Activated T-helper 1 cell treated with anti-CD3 and anti-CD28 coated beads, Interleukin-2, amount 50 U/mL, for 16 hours (primary cell): ENCODE measurements at places on chromosomes 6 and 20.

DNA sequence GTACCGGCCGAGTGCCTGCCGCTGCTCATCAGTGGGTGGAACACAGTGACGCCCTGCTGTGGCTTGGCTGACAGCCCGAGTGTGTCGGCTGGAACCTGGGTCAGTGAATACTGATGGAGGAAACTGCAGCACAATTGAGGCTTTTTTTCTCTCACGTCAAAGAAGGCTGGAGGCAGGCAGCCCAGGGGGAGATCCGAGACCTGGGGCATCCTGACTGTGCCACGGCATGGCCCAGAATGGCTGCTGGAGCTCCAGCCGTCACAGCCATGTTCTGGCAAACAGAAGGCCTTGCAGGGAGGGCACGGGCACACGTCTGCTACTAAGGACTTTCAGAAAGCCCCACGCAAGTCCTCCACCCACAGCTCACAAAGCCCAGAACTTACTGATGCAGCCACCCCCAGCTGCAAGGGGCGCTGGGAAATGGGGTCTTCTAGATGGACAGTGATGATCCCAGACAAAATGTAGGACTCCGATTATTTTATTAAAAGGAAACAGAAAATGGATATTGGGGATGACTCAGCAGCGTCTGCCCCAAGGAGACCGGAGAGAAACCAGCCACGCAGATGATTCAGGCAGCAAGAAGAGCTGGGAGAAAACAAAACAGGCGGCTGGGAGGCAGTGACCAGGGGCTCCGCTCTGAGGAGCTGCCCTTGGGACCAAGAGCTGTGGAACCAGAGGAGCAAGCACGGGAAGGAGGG is 140.0 kb downstream of the TAF4 start:
- no peak for DNase-seq

DNA sequence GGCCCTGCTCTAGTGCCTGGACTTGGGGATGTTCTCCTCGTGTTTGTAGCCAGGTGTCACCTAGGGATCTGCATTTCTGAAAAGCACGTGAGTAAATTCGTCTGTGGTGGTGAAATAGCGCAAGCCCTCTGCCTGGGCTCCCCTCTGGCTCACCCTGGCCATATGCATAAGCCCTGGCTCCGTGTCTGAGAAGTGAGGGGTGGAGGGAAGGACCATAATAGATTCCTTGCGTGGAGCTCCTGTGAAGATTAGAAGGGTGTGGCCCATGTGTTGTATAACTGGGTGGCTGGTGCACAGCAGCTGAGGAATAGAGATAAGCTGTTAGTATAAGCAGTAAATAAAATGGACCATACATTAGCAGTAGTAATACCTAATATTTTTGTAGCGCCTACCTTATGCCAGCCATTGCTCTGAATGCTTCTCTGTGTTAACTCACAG is 4.8 kb downstream of the BCAS1 start:
- DNase-seq, result no peak

DNA sequence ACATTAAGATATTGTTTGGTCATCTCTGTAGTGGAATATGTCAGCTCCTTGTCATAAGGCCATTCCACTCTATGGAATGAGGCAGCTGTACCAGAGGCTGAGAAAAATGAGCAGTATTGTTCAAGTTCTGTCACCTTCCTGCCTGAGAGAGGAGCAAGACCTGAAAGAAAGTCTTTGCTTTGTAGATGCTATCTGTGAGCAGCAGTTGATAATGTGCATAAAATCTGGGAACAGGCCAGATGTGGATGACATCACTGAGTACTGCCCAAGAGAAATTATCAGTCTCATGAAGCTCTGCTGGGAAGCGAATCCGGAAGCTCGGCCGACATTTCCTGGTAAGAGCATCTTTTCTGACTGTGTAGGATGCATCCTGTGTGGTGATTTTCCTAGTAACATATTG is 16.8 kb downstream of the RIPK1 start:
- DNase-seq, result no peak

- no peak for DNase-seq
Measured at GRCh38 chr6:98653179-98653578, 181.2 kb upstream of the POU3F2 start.

- no peak for DNase-seq
Measured at GRCh38 chr6:156840606-156841005, 63.4 kb downstream of the ARID1B start.

DNA sequence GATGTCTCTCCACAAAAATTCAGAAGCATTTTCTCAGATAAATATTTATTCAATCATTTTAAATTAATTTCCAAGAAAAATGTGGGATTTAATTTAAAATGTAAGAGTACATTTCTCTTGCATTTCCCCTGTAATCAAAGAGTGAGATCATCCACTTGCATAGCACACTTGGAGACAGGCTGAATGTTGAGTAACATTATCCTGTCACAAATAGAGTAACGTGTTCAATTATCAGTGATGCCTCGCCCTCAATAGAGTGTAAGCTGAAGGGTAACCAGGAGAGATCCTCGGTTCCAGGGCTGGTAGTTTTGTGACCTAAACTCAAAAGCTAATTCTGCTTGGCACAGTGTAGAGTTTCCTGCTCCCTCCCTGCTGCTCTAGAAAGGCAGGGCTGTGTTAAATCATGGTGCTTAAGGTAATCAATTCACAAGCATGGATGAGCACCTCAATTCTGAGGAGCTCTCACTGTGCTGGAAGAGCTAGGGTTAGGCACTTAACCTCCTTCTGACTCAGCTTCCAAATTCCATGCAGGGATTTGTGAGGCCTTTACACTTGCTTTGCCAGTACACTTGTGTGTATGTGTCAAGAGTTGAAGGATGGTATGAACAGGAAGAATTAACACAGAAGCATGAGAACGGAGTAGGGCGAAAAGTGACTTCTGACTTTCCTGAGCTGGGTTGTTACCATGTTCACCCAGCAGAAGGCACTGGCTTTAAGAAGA is 56.6 kb downstream of the MMUT start:
- no peak for DNase-seq

- DNase-seq, result no peak
Measured at GRCh38 chr6:22529866-22530265, 39.5 kb upstream of the HDGFL1 start.

DNA sequence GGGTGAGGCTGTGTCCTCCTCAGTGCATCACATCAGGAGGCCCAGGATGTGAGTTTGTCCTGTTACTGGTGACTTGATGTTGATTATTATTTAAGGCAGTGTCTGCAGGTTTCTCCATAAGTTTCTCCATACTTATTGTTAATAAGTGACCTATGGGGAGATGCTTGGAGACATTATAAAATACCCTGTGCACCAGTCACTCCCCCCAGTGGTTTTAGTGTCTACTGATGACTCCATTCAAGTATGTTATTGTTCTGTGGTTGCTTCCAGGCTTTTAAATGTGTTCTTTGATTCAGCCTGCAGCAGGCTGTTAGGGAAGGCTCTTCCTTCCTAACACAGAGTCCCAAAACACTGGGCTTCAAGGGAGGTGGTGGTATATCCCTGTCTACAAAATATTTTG is 14.6 kb upstream of the CST3 start:
- no peak for DNase-seq

GRCh38 chr6:30060606-30061091 is 416 bp upstream of the POLR1H start:
- DNase-seq, result no peak

DNA sequence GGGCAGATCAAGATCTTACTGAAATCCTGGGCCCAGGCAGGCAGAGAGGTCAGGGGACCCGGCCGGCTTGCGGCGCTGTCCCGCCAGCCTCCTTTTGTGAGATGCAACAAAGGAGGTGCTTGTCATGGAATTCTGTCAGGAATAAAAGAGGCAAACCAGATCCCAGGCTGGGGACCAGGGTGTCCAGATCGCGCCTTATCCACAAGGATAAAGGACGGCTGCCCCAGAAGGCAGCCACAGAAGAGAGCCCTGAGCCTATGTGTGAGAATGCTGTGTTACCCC is 42.6 kb upstream of the CDH22 start:
- no peak for DNase-seq

- DNase-seq, result no peak
Measured at GRCh38 chr20:32562495-32562911, 22.6 kb downstream of the NOL4L start.

DNA sequence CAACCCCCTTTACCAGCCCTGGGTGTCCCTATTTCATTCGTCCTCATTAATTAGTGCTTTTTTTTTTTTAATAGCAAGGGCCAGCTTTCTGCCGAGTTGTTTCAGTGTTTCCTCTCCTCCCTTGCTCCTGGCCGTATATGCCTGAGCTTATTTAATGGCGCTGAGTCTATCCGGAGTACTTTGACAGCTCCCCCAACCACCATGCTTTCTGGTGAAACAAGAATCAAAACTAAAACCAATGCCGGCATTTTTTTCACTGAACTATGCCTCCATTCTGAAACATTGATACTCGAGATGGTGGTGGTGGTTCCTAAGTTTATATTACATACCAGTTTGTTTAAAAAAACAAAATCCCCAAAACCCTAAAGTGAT is 1.2 kb downstream of the DCBLD1 start:
- no peak for DNase-seq

GRCh38 chr6:166757232-166758135 is 130.4 kb upstream of the RPS6KA2 start:
- DNase-seq, result no peak

DNA sequence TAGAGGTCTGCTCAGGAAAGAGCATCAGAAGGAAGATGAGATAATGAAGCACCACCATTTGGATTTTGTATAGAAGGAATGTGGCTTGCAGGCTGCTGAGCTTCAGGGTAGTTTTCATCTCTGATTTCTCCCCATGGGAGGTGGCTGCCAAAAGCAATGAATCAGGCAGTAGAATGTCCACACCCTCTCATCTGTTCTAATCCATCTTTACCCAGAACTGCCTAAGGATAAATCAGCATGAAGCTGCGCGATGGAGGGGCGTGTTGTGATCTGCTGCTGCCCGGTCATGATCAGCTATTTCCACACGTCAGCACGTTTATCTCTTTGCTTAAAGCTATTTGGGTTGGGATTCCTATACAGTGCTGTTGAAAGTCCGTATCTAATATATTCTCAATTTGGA is 295.4 kb downstream of the FOXA2 start:
- DNase-seq, result no peak
